ENCODE measurements at places on chromosomes 1 and 21.

GRCh38 chr1:225811622-225812487 is 1.9 kb downstream of the EPHX1 start:
- no peak for DNase-seq

- no peak for DNase-seq
Observed at GRCh38 chr1:202305168-202305567, 36.6 kb downstream of the UBE2T start.

- DNase-seq: no peak
Observed at GRCh38 chr1:154218545-154218944, 2.2 kb upstream of the UBAP2L start.

GRCh38 chr1:23394684-23395083 is 25.0 kb upstream of the ZNF436 start:
- no peak for DNase-seq

- no peak for DNase-seq
Observed at GRCh38 chr21:16873176-16873575, 639.7 kb upstream of the CXADR start.

GRCh38 chr1:230068952-230069684 is 2.1 kb downstream of the GALNT2 start:
- DNase-seq: no peak

DNA sequence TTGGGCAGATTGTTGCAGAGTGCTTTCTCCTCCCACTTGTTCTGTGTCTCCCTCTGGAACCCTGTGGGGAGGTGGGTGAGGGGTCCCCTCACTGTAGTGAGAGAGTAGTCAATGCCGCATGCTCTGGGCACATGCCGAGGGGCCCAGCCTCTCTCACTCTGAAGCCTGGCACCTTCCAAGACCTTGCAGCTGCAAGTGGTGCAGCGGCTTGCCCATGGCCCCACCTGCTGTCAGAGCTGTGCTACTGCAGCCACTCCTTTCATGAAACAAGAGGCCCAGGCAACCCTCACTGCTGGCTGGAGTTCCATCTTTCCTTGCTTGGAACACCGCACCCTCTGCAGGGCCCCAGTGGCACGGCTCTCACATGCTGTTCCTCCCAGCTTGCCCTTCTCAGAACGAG is 58.4 kb upstream of the COL6A1 start:
- DNase-seq: peak; percentile 44

- DNase-seq: no peak
Observed at GRCh38 chr1:151108331-151108730, 37.8 kb downstream of the GABPB2 start.

- DNase-seq: peak; percentile 92
Observed at GRCh38 chr1:236016782-236017400, 48.0 kb downstream of the NID1 start.

DNA sequence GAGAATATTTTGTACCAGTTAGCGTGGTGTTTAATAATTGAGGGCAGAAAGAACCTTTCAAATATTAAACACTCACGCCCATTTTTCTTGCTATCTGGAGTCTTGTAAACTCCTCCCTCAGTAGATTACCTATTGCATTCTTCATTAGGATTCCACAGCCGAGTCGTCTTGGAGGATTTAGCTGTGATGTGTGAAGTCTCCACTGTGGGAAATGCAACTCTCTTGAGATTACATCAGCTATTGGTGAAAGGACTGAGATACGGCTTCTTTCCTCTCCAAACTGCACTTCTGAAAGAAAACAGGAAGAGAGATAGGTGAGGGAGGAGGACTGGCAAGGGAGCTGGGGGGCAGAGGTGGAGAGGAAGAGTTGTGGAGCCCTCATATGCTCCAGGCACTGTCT is 36.1 kb downstream of the ACTA1 start:
- no peak for DNase-seq

DNA sequence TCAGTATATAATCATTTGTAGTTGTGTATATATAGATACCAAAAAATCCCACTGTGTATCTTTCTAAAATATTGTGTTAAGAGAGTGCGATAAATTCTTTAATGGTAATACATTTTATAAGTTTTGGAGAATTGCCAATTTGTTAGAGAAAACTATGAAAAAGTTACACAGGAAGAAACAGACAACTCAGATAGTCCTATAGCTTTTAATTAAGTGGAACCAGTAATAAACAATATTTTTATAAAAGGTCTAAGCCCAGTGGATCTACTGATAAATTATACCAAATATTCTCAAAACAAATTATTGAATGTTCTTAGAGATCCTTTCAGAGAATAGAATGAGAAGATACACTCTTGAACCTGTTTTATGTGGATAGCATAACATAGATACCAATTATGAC is 50.6 kb downstream of the OBSCN start:
- no peak for DNase-seq

GRCh38 chr21:14545906-14546480 is at the start of gene SAMSN1:
SAMSN1 (minus strand) TSS chr21:14546315; CDS start chr21:14546261, 54 bp downstream.
- no peak for DNase-seq

- peak; percentile 77 for DNase-seq
Observed at GRCh38 chr1:234544087-234544579, 65.2 kb upstream of the TARBP1 start.

DNA sequence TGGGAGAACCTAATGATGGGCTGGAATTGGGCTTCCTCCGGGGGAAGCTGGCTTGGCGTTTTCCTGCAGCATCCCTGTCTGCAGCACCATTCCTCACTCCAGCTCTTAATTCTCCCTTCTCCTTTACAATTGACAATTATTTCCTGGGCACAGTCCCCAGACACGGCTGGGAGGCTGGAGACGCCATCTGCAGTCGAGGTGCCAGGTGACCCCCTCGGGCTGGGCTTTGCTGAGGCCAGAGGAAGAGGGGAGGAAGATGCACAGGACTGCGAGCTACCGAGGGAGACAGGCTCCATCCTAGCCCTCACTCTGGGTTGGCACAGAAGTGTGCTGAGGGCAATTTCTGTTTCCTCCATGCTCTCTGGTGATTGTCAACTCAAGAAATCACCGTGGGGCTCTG is 453.8 kb downstream of the PTPRU start:
- DNase-seq: no peak

GRCh38 chr1:243474136-243474881 is 218.5 kb downstream of the SDCCAG8 start:
- DNase-seq: no peak

GRCh38 chr1:204123376-204123775 is 28.5 kb downstream of the ETNK2 start:
- DNase-seq: no peak

DNA sequence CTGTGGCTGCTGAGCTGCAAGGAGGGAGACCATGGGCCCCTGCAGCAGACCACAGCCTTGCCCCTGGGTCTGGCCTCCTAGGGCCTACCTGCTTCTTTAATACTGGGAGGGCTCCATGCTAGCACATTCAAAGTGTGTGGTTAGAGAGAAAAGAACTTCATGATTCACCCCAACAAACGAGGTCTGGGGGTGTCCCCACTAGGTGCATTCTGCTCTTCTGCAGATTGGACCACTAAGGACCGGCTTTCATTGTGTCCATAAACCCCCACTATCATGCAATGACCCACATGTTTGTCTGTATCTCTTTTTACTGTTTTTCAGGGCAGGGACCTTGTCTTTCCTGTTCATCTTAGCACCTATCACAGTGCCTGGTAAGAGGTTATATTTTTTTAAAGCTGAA is 185.4 kb downstream of the OMA1 start:
- DNase-seq: no peak

GRCh38 chr1:197140121-197140520 is 6.3 kb downstream of the ASPM start:
- DNase-seq: no peak

DNA sequence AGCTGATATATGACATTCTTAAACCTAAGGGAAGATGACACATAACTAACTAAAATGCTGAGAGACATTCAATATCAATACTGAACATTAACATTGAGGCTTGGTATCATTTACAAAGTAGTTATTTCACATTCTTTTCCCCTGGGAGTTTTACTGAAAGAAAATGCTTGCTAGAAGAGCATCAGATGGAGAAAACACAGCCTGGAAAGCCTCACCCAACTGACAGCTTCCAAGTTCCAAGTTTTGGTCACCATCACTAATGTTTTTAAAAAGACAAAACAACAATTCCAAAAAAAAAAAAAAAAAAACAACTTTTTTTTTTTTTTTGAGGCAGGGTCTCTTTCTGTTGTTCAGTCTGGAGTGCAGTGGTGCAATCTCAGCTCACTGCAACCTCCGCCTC is 80.6 kb downstream of the DSCAM start:
- no peak for DNase-seq

DNA sequence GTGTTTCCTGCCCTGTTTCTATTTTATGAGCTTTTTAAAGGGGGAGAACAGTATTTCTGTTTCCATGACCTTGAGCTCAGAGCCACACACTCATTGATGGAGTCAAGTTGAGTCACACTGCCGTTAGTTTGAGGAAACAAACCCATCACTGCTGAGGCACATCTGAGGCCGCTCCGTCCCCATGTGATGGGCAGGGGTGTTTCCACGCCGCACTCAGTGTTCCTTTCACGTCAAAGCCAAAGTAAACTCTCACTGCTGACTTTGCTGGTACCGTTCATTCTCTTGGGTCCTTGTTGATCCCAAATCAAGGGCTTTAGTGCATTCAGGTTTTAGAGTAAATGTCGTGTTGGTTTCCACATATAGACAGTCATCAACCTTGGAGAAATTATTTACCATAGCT is 48.8 kb downstream of the PKNOX1 start:
- DNase-seq: no peak

- peak; percentile 24 for DNase-seq
Observed at GRCh38 chr1:17665950-17666720, 89.0 kb upstream of the ACTL8 start.

DNA sequence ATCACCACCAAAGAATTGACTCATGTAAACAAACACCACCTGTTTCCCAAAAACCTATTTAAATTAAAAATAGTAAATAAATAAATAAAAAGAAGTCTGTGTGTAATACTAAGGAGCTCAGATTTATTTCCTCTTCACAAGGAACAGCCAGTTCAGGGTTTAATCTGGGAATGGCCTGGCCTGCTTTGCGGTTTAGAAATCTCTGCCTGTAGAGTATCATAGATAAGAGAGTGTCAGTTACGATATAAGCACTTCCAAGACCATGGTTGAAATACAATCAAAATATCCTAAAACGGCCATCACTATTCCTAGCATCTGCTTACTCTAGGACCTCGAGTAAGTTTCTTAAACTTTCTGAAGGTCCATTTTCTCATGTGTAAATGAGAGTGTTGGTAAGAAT is 274.4 kb downstream of the PLPP3 start:
- DNase-seq: no peak

DNA sequence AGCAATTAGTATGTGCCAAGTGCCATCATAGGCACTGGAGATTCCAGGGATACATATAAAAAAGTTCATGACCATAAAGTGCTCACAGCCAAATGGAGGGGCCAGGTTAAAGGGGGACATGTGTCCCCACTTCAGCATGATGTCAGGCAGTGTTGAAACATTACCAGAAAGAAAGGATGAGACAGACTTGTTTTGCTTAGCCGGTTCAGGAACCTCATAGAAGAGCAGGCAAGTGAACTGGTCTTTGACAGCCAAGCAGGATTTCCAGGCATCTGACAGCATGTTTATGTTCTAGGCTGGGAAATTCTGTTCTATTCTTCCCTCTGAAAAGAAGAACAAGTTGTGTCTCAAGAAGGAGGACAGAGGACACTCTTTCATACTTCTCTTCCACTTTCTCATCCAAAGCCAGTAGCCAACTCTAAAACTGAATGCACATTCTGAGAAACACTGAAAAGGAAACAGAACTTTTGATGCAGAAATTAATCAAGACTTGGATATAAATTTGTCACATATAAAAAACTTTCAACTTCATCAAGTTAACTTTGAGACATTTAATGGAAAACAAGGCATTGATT is 39.7 kb downstream of the GLUL start:
- DNase-seq: no peak

- DNase-seq: peak; percentile 77
Observed at GRCh38 chr1:21261551-21262292, 28.5 kb downstream of the ECE1 start.

DNA sequence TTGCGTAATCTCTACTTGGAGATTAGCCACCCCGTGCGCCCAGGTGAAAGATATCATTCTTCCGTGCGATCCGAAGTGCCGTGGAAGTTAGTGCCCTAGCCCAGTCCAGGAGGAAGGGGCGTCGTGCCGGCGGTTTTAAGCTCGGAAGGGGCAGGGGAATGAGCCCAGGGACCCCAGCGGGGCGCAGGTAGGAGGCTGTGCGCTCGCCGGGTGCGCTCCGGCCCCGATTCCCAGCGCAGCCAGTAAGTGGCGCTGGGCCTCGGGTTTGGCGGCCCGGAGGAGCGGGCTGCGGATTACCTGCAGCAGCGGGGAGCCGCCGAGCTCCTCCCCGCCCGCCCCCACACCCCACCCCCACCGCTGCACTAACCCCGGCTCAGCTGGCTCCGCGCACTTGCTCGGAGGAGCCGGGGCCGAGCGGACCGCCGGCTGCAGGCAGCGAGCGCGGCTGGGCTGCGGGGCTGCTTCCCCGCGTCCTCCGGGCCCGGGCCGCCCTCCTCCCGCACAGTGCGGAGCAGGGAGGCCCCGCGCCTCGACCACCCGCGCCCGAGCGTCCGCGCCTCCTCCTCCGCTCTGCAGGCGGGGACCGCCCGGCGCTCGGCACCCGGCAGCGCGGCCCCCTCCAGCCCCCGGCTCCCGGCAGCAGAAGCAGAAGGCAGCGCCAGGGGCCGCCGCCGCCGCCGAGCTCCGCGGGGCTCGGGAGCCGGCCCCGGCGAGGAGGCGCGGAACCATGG is at the start of gene RYR2:
Gene RYR2, plus strand, starts transcription at position 390 of the 731 bp plus-strand sequence. Its CDS starts 338 bp downstream, at position 728.
- DNase-seq: no peak

- peak; percentile 89 for DNase-seq
Observed at GRCh38 chr1:222288053-222288452, 259.9 kb downstream of the HHIPL2 start.

DNA sequence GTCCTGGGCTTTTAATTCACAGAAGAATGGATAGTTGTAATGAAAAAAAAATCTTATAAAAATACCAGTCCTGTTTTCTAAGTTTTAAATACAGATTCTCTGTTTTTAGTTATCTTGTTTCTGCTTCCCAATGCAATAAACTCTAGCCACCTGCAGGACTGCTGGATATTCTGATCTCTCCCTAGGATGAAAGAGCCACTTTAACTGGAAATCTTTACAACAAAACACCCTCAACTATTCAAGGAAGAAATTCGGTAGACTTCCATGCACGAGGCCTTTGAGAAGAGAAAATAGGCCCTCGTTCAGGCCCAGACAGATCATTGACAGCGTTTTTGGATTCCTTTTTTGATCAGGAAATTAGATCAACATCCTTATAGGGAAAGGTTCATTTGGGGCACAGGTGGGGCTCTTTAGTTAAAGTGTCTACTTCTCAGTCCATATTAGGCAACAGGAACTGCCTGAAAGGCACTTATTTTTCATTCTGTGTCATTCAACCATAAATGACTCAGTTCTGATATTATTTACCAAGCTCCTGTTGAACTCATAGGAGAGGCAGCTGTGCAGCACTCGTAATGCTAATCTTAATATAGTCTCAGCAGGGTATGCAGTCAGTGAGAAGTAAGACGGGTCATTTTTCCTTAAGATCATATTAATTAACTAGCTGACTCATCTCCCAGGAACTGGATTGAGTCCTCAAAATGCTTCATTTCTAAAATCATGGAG is 71.1 kb upstream of the ERRFI1 start:
- DNase-seq: peak; percentile 95

- DNase-seq: no peak
Observed at GRCh38 chr1:180236698-180237509, 6.8 kb downstream of the LHX4 start.

GRCh38 chr1:157403203-157403602 is 149.1 kb downstream of the FCRL5 start:
- peak; percentile 23 for DNase-seq

Data from mammary epithelial cell (primary cell).